Hippocampal formation (tissue), 2 donors: ENCODE measurements at places on chromosomes 4 and X.
A peak's percentile ranks its signal among the peaks of the same experiment; 100 is the strongest.

GRCh38 chr4:31647786-31648185, 927.6 kb downstream of the PCDH7 start:
- no peak for DNase-seq

DNA sequence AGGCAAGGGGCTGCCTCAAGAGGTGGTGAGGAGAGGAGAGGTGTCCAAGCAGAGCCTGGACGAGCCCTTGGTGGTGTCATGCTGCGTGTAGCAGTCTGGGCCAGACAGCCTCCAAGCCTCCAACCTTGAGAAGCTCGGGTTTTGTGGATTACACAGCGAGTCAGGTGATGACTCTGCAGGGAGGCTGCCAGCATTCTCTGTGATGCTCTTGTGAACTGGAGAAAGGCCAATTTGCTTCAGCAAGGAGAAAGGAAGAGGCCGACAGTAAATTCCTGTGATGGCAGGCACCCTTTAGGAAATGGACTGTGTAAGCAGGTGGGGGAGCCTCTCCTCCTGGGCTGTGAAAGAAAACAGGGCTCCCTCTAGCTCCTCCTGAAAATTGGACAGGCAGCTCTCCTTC, 36.0 kb upstream of the CD99L2 start:
- DNase-seq: no peak

DNA sequence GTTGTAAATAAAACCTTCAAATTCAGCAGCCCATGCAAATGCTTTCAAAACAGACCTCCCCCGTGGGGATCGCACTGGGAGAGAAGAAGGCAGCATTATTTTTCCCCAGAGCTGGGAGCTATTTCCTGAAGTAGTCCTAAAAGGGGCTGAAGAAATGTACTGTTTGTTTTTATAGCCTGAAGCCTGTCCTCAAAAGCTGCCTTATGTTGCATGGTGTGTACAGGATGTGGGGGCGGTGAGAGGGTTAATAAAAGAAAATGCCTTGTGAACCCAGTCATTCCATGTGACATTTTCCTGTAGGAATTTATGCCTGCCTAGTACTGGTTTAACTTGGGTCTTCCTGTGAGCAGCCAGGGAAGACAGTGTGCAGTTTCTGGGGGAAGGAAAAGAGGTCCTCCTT, 144.1 kb downstream of the SOWAHB start:
- DNase-seq: no peak

DNA sequence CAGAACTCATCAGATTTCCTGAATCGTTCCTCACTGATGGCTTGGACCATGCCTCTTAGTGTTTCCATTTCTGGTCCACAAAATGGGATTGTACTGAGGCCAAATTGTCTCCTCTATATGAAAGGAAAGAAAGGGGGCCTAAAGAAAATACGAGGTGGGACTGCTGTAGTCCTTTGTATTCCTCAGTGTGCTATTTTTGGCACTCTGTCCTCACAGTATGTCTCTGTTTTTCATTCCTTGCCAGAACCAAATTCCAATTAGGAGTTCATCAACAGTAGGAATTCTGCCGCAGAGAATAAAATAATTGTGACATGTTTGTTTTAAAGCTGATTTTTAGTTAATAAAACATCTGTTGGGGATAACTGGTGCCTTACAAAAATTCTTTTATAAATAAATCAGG, 515.7 kb downstream of the SMARCA1 start:
- DNase-seq: no peak

DNA sequence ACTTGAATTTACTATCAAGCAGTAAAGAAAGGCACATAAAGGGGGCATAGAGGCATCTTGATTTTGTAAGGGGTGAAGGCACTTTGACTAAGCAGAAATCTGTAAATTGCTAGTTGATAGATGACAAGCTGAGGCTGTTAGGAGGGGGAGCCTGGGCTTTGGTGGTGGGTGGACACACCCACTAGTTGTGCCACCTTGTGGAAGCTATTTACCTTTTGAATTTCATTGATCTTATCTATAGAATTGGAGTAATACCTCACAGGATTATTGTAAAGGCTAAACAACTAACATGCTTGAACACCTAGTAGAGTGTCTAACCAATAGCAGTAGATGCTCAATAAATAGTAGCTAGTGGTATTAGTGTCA, 142.8 kb upstream of the KCNIP4 start:
- no peak for DNase-seq

DNA sequence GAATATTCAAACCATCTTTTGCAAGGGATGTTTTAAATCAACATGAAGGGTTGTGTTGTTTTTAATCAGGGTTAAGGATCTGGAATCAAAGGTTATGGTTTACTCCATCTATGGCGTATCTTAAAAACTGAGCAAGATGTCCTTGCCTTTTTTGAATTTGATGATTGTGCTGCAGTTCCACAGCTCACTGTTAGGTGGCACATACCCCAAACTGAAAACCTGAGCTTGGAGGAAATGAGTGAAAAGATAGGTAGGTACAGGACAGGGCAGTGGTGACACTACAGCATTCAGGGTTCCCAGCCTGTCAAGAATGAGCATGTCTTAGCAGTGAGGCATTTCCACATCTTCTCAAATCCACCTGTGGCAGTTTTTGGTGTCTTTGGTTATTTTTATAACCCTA, 13.1 kb upstream of the EOLA1 start:
- peak; percentile 10 for DNase-seq

- DNase-seq: no peak
Observed at GRCh38 chr4:27278615-27279375, 418.2 kb downstream of the STIM2 start.

DNA sequence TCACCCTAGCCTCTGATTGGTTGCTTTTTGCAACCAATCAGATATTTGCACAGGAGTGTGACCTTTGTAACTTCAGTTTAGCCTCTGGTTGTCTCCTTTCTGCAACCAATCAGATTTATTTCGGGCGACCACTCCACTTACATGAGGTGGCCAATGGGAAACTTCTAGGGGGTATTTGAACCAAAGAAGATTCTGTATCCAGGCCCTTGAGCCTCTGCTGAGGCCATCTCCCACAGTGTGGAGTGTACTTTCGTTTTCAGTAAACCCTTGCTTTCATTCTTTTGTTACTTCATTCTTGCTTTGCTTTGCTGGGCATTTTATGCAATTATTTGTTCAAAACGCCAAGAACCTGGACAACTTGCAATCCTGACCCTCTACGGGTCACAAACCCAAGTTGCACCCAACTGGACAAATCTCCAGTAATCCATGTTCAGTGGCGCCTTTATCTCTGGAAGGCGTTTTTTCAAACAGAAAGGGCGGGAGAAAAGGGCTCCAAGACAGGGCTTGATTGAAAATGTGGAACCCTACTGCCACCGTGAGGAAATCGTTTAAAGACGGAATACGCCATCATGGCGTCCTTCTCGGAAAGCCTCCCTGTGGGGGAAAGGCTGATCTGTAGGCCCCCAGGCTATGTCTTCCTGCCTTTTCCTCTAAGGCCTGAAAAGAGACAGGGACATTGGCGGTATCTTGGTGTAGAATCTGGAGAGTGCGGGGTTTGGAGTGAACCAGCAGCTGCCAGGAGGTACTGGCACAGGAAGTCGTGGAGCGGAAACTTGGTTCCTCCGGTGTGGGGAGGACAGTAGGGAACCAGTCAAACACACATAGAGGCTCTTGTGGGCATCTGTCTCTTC, 184.6 kb downstream of the OR13H1 start:
- no peak for DNase-seq

- no peak for DNase-seq
Observed at GRCh38 chr4:141425124-141425523, 204.4 kb downstream of the ZNF330 start.

GRCh38 chrX:154599531-154599930, 14.6 kb downstream of the CTAG1A start:
- DNase-seq: no peak

- no peak for DNase-seq
Observed at GRCh38 chrX:129739578-129739977, 799 bp downstream of the XPNPEP2 start.

DNA sequence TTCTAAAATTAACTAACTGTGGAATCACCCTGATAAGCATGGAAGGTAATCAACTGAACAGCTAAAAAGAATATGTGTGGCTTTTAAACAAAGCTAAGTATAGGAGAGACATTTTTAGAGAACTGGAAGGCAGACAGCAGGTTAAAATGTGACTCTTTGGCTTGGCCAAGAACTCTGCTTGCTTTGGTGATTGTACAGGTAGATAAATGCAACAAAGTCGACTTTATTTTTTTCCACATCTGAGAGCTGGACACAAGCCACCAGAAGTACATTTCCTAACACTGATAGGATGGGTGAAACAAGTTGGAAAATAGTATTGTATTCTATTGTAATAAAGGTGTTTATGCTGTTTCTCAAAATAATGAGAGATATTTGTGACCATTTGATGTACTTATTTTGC, 84.1 kb downstream of the RBMX2 start:
- DNase-seq: no peak

DNA sequence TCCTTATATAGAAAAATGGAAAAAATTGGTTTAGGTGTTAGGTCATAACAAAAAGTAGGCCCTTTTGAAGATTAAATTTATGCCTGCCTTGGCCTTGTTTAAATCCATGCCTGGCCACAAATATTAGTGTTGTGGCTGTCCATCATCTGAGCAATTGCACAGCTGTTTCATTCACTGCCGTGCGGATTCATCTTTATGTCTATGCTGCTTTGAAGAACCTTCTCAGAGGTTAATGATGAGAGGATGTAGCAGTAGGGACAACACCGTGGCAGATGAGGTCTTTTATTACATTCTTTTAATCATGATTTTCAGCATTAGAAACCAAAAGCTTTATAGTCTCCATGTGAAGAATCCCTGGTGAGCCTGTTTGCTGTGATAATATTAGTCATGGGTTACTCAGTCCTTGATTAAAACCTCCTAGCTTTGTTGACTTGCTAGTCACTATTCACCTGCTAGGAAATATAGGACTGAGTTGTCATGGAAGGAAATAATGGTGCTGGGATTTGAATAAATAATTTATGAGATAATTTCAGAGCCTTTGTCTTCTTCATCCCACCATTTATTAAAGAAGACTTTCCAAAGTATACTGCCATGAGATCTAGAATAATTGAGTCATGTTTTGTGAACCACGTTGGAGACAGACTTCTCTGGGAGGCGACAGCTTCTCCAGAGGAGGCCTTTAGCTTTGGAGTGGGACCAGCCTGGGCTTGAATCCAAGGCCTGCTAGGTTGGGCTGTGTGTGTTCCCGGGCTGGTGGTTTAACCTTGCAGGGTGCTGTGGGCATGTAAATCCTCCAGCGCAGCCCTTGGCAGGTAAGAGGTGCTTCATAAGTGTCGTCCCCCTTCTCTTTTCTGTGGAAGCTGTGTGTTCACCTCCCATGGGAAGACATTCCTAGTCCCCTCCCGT, 53.5 kb downstream of the PTTG2 start:
- no peak for DNase-seq

DNA sequence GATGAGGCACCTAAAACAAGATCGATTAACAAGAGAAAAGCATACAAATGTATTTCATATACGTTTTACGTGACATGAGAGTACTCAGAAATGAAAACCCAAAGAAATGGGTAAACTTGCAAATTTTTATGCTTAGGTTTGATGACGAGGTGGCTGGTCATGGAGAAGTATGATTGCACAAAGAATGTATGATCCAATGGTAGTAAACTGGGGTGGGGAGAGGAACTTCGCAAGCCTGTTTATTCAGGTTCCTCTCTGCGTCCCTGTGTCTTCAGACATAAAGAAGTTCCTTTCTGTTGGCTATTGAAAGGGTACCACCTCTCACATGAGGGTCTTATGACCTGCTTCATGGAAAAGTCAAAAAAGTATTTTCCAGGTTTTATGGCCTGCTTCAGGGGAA, 309.2 kb downstream of the BCOR start:
- no peak for DNase-seq

DNA sequence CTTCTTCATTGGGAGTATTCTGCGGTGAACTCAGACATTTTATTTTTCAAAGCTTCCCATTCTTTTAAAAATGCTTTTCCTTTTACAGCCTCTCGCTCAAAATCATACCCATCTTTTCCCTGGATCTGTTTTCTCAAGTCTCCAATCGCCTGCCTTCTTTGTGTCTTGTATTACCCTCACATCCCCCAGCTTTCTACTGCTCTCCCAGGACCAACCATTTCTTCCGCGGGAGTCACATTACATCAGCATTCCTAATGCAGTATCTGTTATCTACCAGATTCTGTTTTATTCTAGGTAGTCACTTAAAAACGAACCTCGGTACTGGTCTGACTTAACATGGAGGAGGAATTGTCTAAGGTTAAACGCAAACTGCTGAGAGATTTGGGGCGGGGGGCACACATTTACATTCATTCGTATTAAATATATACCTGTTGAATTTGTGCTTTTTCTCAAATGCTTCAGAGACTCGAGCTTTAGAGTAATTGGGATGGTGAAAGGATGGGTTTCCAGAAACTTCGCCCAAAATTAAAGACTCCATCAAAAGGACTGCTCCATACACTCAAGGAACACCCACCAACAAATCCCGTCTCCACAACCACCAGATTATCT, 493 bp upstream of the UCHL1 start:
- DNase-seq: no peak

- DNase-seq: no peak
Observed at GRCh38 chr4:65296246-65296645, 374.0 kb downstream of the EPHA5 start.

DNA sequence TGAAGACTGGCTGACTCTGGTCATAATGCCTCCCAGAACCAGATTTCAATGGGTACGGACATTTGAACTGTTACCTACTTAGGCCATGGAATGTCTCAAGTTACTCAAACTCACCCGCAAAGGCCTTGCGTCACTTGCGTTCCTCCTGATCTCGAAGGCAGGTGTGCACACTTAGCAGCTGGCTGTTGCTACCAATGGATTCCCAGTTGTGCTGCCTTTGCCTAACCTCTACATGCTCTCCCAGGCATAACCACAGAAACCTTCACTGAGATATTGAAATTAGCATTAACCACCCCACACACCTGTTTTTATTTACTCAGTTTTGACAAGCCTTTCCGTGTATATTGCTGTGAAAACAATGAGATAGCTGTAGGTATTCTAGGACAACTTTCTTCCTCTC, 2.8 kb downstream of the ERVMER34-1 start:
- DNase-seq: no peak

GRCh38 chr4:98284640-98285046, 23.5 kb downstream of the RAP1GDS1 start:
- no peak for DNase-seq

- DNase-seq: no peak
Observed at GRCh38 chr4:52954560-52955170, 92.5 kb downstream of the RASL11B start.

- peak; percentile 35 for DNase-seq
Observed at GRCh38 chr4:155667222-155667567, 547 bp downstream of the GUCY1A1 start.

- no peak for DNase-seq
Observed at GRCh38 chr4:36325499-36325898, 44.1 kb downstream of the DTHD1 start.

DNA sequence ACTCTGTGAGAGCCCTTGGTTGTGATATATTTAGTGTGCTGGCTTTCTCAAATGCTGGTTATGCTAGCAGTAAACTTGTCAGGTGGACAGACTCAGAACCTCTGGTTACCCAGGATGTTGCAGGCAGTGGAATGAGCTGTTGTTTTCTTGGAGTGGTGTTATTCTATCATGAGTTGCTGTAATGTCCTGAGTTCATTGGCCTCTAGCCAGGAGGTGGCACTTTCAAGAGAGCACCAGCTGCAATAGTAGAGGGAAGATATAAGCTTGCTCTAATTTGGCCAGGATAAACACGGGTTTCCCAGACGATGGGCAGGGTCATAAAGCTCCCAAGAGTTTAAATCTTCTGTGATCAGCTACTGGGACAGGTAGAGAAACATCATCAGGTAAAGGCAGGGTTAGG, 95.0 kb upstream of the UBQLN2 start:
- no peak for DNase-seq
